ENCODE measurements at places on chromosomes 3 and 15.
A peak's percentile ranks its signal among the peaks of the same experiment; 100 is the strongest.

- DNase-seq: no peak
Observed at GRCh38 chr3:172800156-172800555, 49.6 kb downstream of the ECT2 start.

GRCh38 chr15:80948651-80949292 is 40.8 kb downstream of the MESD start:
- no peak for DNase-seq

- DNase-seq: peak; percentile 64
Observed at GRCh38 chr15:70589221-70589620, 174.1 kb downstream of the UACA start.

- DNase-seq: no peak
Observed at GRCh38 chr3:189508784-189509501, 122.2 kb upstream of the TP63 start.

- DNase-seq: no peak
Observed at GRCh38 chr15:77503240-77503639, 82.6 kb downstream of the HMG20A start.

DNA sequence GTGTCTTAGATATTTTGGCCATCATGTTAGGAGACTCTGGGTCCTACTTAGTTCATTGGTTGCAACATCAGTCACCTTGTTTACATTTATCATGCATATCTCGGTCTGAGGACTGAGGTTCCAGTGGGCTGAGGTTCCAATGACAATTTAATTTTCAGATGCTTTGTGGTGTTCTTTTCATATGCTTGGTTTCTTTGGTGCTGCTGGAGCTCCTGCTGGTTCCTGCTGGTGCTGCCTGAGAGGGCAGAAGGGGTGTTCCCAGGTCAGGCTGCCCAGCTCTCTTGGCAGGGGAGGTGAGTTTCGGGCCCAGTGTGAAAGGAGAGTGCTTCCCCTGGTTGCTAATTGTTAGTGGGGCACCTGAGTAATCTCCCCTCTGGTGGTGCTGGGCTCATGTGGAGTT is 6.9 kb upstream of the KLHL40 start:
- no peak for DNase-seq

DNA sequence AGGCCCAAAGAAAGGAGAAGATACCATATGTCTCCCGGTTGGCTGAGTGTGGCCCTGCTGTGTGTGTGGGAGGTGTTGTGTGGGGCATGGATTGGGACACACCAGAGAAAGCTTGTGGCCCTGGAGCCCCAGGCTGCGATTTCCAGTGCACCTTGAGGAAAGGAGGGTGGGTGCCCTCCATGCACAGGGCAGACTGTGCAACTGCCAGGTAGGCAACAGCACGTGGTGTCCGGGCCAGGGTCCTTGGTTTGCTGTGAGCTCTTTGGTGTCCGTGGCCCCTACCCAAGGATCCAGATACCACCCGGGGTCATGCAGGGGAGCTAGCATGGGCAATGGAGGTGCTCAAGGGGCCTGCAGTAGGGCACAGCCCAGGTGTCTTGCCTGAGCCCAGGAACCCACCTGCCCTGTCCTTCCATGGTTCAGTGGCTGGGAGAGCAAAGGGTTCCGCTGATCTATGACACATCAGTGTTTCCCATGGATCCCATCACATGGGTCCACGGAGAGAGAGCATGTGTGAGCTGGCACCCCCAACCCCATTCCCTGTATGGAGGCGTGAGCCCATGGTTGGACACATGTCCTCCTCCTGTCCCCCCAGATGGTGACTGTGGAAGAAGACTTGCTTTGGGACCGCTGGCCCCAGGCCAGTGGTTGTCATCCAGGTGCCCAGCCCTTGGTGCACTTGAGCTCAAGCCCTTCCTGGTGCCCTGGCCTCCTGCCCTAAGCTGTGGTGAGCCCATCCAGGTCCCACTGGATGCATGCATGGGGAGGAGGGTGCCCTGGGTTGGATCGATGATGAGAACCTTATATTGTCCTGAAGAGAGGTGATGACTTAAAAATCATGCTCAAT is 223.4 kb downstream of the SNRPN start:
- DNase-seq: no peak

DNA sequence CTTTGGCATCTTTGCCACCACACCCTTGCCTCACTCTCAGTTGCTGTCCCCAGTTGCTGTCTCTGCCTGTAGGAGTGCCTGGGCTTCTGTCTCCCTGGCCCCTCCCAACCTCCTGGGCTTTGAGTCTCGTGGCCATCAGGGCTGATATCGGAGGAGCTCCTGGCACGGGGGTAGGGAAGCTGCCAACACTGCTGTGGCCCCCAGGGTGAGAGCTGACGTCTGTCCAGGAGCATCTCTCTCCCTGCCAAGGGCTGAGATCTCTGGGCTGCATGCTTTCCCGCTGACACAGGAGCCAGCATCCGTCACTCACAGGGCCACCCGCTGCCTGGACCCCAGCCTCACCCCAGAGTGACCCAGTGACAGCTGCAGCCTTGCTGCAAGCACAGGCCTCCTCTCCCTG is 47.4 kb downstream of the EXOG start:
- no peak for DNase-seq

- no peak for DNase-seq
Observed at GRCh38 chr15:78421238-78421965, 16.6 kb upstream of the IREB2 start.

- no peak for DNase-seq
Observed at GRCh38 chr3:141241616-141242376, 10.2 kb downstream of the PXYLP1 start.
